ENCODE measurements at places on chromosomes 7 and 10. TPM values are rescaled to one million over a fixed set of nuclear protein-coding genes. Genes with fewer than 3 reads are reported as not detected.

The MEPCE gene
- 26.6 TPM for total RNA-seq

The ADAM22 gene
- total RNA-seq = 0.51 TPM

The ARHGEF5 gene
- total RNA-seq = 3.9 TPM

GRCh38 chr7:40883826-40884225 is 749.0 kb downstream of the SUGCT start:
- DNase-seq = no peak

DNA sequence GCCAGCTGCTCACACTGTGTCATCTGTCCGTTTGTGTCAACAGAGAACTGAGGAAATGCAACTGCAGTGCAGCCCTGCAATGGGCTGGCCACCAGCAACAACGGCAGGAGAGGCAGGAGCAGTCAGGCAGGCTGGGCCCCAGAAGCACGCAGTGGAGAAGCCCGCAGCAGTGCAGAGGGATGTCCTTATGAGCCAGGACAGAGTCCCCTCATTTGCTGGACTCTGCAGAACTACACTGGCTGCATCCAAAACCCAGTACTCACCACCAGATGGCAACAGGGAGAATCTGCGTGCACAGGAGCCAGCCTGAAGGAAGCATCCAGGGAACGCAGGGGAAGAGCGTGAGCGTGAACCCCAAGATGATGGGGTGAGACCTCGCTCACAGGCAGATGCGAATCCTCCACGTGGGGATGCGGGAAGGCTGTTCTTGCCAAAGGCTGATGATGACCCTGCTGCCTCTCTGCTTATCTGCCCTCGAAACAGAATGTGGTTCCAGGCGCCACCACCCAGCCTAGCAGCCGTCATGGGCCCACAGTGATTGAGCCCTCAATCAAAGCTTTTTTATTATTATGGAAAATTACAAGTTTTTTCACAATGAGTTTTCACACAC is 232.1 kb downstream of the PTPRN2 start:
- DNase-seq = no peak

- peak; percentile 86 for DNase-seq
These were observed 638.2 kb upstream of the IGFBP3 start for GRCh38 chr7:46559194-46559832.

- no peak for DNase-seq
These were observed 12.4 kb downstream of the SMKR1 start for GRCh38 chr7:129514683-129515082.

DNA sequence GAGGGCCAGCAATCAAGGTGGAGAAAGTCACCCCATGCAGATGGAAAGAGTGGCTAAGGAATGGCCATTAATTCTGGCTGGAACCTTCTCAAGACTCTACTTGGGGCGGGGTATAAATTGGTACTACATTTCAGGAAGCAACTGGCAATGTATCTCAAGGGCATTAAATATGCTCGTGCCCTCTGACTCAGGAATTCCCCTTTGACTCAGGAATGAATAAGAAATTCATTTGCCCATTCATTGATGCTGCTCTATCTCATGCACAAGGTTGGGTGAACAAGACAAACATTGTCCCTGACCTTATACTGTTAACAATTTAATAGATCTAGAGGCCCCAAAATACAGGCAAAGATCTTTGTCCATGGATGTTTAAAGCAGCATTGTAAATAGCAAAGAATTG is 188.1 kb downstream of the MYOF start:
- no peak for DNase-seq

DNA sequence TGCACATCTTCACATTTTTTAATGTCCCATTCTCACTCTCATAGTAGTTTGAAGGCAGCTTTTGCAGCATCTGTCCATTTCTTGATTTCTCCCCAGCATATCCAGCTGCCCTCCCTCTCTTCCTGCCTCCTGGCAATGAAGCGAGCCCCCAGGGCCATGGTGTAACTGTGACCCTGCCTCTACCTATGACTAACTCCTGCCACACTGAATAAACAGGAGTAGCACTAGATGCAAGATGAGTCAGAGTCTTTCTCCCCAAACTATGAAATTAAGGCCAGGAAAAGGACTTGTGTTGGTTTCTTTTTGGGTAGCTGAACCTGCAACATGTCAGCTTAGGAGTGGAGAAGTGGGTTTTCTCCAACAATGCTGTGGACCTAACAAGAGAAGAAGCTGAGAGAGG is 329.0 kb downstream of the RNLS start:
- peak; percentile 90 for DNase-seq

DNA sequence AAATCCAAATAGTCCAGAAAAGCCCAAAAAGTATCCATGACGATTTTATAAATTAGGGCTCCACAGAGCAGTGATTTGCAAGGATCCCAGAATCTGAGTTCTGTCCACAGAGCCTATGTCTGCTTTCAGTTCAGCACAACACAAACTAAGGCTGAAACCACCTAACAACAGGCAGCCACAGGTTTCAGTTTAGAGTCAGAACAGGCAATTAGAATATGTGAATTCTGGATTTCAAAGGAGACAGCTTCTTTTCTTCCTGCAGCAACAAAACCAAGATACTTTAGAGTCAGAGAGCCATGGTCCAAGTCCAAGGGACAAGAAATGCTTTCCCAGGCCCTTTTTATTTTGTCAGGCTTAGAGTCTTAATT is 23.6 kb downstream of the IFIT3 start:
- peak; percentile 50 for DNase-seq

DNA sequence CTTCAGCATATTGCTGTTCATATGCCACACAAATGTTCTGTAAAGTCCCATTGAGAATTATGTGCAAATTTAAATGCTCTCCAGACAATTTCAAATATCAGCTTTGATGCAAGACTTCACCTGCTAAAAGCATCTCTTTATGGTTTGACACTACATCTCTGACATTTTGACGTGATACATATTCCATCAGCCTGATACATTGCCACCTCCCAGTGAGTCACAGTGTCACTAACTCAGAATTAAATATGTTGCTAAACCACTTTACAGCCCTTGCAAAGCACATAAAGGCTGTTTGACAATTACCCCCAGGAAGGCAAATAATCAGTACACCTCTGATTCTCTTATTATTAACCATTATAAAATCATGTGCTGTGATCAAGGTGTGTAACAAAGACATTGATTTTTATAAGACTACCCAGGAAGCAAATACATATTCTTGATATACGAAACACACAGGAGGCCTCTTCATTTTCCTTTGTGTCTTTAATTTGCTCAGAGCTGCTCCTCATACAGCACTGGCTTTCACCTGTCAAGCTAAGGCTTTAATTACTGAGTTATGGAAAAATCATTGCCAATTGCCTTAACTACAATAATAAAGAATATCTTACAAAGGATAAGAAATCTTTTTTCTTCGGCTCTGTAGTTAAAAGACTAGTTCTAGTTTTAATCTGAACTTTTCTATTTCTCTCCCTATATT is 547.5 kb upstream of the C7orf33 start:
- DNase-seq = no peak

- DNase-seq = peak; percentile 75
These were observed at the start of gene SRRM3 for GRCh38 chr7:76201732-76202665. Gene SRRM3, plus strand, starts transcription at chr7:76201896. Its CDS starts 33,171 bp downstream, at chr7:76235067.

DNA sequence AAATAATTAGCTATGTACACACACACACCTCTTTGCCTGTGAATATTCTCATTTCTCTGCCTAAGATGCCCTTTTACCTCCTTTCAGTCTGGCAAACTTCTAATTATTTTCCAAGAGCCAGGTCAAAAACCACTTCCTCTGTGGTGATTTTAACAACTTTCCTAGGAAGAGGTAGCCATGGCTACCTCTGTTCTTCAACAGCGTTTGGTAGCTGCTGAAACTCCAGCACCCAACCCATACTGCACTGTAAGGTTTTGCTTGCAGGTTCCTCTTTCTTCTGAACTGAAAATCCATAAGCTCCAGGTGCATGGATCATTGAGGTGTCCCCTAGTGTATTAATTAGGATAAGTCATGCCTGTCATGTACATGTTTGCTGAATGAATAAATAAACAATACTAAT is 25.6 kb downstream of the NRCAM start:
- DNase-seq = no peak

Measured in fibroblast of lung (primary cell).